ENCODE measurements at places on chromosomes 12 and 14.

- DNase-seq: no peak
Measured at GRCh38 chr12:118982302-118982701, 961 bp downstream of the SRRM4 start.

GRCh38 chr14:39264558-39264957, 30.8 kb downstream of the MIA2 start:
- no peak for DNase-seq

- DNase-seq: no peak
Measured at GRCh38 chr12:79725987-79726386, 35.2 kb upstream of the PAWR start.

DNA sequence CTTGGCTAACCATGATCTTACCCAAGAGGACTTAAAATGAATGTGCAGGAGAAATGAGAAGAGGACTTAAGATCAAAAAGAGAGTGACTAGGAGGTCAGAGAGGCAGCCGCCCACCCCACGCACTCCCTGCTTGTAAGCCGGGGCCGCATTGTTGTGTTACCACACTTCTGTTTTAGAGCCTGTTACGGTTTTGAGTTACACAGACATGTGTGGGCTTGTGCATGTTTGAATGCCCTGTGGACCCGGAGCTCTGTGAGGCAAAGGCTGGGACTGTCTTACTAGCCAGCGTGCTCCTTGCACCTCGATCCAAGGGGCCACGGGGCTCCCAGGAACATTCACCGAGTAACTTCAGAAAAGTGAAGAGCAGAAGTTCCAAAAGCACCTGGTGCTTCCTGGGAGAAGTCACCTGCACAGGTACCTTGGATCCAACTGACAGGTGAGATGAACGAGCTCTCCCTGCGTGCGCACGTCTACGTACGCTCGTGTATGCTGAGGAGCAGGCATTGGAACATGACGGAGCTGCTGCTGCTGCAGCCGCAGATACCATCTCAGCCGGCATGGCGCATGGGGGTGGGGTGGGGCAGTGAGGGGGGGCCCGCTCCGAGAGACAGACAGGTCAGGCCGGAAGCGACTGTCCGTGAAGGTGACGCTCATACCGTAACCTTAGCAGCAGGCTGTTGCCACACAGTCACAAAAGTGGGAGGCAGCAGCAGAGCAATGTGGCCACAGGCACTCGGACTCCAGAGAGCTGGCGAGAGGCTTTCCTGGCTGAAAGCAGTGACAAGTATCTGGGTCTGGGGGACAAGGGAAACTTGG, 23.7 kb downstream of the SFSWAP start:
- no peak for DNase-seq

- DNase-seq: no peak
Measured at GRCh38 chr12:10362828-10363657, 26.8 kb downstream of the KLRK1 start.

DNA sequence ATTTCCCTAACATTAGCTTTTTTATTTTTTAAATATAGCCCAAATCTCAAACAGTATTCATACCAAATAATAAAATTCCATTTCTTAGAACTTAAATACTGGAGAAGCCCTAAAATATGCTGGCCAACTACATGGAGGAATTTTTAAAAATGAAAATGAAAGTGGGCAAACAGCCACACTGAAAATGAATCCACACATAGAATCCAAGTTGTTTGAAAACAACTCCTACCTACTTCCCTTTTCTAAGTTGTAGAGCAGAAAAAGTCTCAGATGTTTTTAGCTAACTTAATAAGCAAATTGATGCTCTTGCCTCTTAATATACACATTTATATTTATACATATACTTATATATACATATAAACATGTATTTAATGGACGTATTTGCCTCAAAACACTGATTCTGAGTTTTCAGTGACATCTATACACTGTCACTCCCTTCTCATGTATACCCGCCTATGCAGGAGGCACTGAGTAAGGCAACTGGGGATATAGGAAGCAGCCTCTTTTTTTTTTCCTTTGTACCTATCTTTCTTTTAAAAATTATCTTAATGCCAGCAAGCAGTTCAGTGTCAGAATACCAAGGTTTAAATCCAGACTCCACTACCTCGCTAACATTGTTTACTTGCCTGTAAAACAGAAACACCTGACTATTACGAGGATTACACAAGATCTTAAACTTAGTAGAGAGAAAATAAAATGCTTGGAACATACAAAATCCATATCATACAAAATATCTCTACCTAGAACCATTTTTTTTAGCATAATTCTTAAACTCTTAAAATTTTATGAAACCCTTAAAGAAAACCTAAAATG, 13.3 kb downstream of the DICER1 start:
- no peak for DNase-seq

Data from RWPE2 (cell line).